ENCODE measurements at places on chromosomes 12 and 14.

- DNase-seq = no peak
These were observed 4.5 kb downstream of the KLRG1 start for GRCh38 chr12:8993827-8994226.

DNA sequence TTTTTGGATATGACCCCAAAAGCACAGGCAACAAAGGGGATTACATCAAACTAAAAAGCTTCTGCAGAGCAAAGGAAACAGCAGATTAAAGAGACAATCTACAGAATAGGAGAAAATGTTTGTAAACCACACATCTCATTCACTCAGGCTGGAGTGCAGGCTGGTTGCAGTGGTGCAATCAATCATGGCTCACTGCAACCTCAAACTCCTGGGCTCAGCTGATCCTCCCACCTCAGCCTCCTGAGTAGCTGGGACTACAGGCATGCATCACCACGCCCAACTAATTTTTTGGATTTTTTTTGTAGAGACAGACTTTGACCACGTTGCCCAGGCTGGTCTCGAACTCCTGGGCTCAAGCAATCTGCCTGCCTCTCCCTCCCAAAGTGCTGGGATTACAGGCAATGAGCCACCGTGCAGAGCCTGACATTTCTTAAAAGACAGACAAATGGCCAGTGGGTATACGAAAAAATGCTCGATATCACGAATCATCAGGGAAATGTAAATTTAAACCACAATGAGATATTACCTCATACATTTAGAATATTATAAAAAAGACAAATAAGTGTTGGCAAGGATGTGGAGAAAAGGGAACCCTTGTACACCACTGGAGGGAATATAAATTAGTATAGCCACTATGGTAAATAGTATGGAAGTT lies 9.8 kb downstream of the NCKAP5L start:
- DNase-seq = no peak

DNA sequence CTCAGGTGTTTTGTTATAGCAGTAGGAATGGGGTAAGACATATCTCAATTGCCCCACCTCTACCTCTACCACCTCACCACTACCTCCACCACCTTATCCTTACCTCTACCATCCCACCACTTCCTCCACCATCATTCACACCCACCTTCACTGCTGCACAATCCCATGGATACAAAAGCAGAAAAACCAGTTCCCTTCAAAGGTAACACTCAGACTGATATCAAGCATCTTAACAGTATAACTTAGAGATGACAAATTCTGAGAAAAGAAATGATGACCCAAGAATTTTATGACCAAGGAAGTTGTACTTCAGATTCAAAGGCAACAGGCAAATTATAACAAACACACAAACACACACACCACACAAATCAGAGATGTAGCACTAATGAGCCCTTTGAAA lies 189.4 kb downstream of the NUAK1 start:
- DNase-seq = no peak

DNA sequence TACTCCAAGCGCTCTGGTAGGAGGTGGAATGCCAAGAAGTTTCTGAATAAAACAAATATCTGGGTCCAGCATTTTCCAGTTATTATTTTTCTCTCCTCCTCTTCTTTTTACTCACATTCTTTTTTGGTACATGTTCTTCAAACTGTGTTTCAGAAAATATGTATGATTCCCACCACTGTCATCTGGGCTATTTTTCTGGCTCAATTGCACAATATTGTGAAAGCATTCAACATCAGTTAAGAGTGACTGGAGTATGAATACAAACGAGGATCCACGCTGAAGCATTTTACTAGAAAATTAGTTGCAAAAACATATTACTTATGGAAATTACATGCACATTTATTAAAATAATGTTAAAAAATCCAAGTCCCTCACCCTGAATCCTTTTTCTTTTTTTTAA lies 61.5 kb downstream of the KCNMB4 start:
- no peak for DNase-seq

DNA sequence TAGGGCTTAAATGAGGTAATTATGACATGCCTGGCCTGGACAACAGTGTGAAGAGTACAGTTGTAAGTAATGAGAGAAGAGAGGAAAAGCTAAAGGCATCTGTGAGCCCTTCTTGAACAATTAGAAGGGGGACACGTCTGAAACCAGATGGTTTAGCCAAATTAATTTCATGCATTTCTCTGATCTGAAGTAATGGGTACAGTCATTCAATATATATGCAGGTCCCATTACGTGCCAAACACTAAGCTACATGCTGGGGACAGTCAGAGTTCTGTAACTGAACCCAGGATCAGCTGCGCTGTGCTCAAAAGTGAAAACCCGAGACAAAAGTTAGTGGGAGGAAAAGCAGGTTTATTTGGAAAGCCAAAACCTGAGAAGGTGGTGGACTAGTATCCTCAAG lies 207.2 kb upstream of the TMTC1 start:
- DNase-seq = no peak

DNA sequence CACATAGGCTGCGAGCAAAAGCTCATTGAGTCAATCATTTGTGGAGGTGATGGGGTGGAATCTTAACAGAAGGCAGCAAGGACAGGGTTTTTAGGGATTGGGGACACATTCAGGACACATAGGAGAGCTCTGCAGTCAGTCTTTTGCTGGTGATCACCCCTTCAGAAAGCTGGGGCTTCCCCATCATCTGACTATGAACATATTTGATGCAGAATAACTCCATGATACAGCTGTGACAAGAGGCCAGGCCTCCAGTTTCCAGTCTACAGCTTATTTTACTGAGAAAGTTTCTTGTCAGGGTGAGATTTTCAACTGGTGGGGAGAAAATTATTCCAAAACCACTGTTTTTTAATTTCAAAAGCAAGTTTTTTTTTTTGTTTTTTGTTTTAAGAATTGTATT lies 134.2 kb downstream of the TMEM30B start:
- DNase-seq = no peak

GRCh38 chr12:89472508-89472907 lies 52.1 kb downstream of the GALNT4 start:
- no peak for DNase-seq

DNA sequence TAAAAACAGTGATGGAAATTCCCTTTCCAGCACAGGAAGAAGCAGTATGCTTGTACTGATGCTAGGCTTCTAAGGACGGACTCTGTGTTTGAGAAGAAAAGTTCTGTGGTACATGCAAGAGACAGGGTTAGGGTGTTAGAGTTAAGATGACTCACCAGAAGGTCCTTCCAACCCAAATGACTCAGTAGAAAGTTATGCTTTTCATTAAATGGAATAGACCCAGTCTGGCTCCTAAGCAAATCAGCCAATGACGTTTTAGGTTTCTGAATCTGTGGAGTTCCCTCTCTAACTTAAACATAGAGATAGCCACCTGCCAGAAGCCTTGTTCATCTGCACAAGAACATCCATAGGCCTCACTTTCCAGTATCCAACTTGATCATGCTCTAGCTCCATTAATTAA lies 5.7 kb downstream of the PTHLH start:
- DNase-seq = no peak

GRCh38 chr14:74792249-74793039 lies 29.3 kb downstream of the YLPM1 start:
- no peak for DNase-seq

GRCh38 chr12:56079723-56080555 lies at the start of gene ERBB3:
ERBB3 (plus strand) TSS chr12:56080165; CDS start chr12:56080301, 136 bp downstream.
- no peak for DNase-seq

DNA sequence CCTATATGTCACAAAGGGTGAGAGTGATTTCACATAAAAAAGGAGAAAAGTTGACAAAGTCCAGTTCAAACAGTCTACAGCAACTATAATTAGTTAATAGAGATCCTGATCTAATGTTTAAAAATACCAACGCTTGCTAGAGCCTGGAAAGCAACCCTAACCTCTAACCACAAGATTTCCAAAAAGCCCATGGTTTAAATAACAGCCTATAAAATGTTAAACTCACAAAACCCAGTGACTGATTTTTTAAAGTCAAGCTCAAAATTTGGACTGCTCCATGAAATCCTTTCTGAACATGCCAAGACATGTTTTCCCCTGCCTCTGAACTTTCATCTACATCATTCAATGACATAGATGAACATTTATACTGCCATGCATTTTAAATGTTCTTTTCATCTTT lies 81.6 kb downstream of the PLEKHG7 start:
- no peak for DNase-seq

DNA sequence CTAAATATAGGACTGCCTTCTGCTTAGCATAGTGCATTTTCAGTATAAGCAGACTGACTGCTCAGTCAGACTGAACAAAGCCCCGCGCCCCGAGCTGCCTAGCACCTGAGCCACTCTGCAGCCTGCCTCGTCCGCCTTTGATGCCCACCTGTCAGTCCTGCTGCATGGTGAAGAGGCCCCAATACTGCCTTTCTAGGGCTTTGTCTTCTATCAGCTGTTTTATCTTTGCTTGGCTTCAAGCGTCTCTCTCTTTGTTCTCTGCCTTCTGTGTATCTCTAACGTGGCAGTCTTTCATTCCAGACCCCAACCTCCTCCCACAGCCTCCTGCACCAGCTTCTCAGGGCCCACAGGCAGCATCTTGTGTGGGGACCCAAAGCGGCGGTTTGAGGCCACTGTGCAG lies 1001.0 kb downstream of the VRK1 start:
- no peak for DNase-seq

GRCh38 chr12:118984161-118984943 lies 3.0 kb downstream of the SRRM4 start:
- DNase-seq = no peak

GRCh38 chr12:131093971-131094830 lies 140.5 kb downstream of the ADGRD1 start:
- DNase-seq = no peak

DNA sequence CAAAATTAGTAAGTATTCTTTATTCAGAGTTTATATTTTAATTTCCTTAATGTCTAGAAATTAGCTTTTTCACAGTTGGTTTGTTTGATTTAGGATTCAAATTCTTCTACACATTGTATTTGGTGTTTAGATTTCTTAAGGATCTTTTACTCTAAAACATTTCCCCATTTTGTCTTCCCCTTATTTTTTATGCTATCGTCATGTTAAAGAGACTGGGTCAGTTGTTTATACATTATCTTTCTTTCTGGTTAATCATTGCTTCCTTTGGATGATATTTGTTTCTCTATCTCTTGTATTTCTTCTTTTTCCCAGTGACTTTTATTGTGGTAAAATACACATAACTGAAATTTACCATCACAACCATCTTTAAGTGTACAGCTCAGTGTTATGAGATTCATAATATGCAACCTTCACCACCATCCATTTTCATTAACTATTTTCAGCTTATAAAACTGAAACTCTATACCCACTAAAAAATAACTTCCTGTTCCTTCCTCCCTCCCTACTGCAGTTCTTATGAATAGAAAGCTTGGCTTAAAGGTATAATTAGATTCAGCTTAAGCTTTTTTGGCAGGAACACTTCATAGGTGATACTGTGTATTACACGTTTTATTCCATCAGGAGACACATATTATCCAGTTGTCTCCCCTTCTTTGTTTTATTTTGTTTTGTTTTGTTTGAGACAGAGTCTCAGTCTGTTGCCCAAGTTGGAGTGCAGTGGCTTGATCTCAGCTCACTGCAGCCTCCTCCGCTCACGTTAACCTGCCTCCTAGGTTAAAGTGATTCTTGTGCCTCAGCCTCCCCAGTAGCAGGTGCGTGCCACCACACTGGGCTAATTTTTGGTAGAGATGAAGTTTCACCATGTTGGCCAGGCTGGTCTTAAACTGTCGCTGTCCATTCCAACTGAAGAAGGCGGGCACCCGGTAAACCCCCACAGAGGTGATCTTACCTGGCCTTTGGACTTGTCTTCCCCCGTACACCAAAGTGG lies 45.0 kb downstream of the NOPCHAP1 start:
- DNase-seq = no peak

- no peak for DNase-seq
These were observed 136.3 kb downstream of the AEBP2 start for GRCh38 chr12:19575337-19576243.

GRCh38 chr14:19917955-19918518 lies 2.4 kb upstream of the OR4K5 start:
- DNase-seq = no peak

DNA sequence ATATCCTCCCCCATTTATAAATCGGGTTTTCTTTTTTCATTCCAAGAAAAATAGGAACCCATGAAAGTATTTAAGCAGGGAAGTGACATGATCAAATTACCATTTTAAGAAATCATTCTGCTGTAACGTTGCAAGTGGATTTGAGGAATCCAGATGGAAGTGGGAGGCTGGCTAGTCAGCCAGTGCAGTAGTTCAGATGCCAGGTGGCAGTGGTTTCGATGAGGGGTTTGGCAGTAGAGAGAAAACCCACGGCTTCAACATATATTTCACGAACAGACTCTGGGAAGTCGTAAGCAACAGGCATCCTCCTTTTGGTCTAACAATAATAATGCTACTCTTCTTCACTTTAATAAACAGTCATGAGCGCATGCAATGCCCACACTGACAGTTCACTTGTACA lies 25.0 kb downstream of the PDZRN4 start:
- DNase-seq = no peak

- no peak for DNase-seq
These were observed 6.1 kb downstream of the ABCB9 start for GRCh38 chr12:122960193-122960569.

DNA sequence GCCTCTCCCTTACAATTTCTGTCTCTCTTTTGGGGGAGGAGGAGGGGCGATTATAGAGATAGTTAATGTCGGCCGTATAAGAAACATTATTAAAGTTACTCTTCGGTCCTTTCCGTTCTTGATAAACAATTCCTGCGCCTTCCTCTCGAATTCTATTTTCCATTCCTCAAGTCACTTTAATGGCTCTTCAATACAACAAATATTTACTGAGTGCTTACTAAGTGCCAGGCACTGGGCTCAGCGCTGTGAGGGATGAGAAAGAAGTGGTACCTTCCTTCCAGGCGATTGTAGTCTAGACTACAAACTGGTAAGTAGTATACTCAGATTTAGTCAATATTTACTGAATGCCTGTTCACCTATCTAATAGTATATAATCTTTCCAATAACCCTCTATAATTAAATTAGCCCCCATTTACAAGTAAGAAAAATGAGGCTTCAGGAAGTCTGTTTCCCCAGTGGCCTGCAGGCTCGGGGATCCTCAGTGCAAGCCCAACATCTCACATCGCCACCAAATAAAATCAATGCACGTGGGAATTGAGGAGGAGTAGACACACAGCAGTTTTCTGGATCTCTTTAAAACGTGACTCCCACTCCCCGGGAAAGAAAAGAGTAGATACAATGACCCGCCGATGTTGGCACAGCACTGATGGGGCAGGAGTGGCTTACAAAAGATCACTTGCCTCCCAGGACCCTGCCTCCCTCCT lies 589 bp upstream of the ZNF219 start:
- no peak for DNase-seq

GRCh38 chr12:106127338-106128126 lies 11.2 kb downstream of the NUAK1 start:
- DNase-seq = no peak

DNA sequence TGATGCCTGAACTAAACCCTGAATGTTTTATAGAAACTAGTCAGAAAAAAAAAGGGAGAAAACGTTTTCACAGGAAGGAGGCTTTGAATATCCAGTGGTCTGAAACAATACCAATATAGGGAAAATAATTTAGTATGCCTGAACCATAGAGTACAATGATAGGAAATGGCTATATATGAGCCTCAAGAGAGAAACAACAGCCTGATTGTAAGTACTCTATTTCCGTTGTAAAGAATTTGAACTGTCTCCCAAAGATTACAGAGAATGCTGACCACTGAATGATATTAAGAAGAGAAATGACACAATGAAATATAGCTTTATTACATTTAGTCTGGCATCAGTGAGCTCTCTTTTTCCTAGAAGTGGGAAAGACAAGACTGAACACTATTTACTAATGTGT lies 5.5 kb upstream of the GABARAPL1 start:
- DNase-seq = no peak

- no peak for DNase-seq
These were observed 3.1 kb downstream of the PRB4 start for GRCh38 chr12:11307143-11307542.

GRCh38 chr14:23114120-23114458 lies 5.0 kb downstream of the CEBPE start:
- DNase-seq = no peak
